ENCODE measurements at places on chromosomes 12 and 14.
A peak's percentile ranks its signal among the peaks of the same experiment; 100 is the strongest.

DNA sequence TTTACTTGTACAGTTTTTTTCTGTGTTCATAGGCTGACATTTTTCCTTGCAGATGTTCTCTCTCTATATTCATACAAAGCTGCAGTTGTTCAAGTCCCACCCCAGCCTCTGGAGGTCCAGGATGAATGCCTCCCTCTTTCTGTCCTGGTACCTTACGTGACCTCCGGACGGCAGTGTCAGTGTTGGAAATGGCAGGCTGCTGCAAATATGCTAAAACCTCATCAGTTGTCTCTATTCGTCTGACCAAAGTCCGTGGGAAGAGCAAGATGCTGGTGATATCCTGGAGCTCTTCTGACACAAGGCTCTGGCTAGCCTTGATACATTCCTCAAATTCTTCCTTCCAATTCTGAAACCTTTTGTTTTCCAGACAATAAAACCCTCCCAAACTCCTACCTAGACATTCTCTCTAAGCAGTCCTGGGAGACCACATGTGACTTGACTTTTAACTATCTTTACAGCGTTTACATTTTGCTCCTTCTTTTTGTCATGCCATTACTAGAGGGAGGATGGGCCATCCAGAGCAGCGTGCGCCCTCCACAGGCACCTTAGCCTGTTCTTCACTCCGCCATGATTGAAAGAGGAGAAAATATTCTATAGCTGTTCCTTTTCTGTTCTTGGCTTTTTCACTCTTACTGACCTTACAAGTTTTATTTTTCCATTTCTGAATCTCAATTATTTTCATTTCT is 143.6 kb downstream of the RGS6 start:
- DNase-seq = no peak

- no peak for DNase-seq
Measured at GRCh38 chr14:89501381-89501780, 84.3 kb upstream of the FOXN3 start.

DNA sequence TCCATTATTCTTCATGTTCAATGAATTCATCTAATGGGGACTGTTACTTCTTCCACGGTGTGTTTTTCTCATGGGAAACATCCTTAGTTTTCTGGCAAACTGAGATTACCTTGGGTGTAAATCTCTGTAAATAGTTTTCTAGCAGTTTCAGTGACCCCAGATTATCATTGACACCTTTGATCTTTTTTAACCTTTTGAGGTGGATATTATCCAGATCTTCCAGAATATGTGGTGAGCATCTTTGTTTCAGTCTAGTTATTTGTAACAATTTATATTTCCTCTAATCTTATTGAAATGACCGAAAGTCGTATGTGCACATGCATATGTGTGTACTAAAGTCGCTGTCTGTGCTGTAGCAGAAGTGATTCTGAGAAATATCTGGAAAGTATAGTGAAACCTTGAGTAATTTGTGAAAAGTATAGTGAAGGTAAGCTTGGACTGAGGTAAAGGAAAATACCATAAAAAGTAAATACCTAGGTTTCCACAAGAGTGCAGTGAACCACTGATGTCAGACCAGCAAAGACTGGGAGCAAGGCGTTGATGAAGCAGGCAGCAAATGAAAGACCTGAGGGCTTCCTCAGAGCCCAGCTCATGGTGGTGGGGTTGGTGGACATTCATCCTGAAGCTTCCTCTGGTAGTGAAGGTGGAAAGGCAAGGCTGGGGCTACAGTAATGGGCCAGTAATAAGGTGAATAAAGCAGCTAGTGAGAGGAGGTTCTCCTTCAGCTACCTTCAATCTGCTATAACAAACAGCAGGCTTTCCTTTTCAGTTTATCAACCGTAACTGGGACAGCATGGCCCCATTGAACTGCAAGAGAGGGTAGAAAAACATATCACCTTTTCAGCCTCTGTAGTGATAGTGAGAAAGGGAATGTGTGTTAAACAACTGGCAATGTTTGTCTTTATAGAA is 480.2 kb upstream of the FBXO33 start:
- no peak for DNase-seq

DNA sequence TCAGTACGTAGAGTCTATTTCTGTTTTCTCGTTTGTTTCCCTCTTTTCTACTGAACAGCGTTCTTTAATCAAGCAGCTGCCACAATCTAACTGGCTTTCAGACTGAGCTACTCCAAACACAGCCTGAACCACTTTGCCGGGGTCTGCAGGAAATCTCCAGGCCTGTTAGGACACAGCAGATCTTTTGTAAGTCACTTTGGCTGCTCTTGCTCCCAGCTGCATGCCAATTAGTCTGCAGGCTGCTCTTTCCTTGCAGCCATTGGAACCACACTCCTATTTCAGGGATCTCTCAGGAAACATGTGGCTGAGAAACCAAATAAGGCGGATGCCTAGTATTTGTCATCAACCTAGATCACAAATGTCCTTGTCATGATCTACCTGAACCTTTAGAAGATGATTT is 73.6 kb downstream of the TMTC1 start:
- DNase-seq = no peak

DNA sequence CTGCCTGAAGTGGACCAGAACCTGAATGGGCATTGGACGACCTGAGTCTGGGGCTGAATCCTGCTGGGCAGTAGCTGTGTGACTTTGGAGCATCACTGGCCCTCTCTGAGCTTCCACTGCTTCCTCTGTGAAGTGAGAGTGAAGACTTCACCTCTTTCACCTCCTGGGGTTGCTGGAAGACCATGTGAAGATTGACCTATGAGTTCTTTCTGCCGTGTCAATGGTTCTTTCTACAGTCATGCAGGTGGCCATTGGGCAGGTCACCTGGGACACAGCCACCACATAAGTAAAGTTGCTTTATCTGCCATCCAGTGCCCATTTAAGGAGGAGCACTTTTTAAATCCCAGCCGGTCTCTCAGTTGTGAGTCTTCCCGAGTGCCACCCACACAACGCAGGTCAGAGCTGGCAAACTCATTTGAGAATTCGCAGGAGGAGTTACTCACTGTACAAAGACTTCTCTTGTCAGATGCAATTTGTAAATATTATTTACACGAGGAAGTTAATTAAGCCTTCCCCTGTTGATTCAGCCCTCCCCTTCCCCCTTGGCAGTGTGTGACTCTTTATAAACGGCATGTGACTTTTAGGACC is 74.8 kb upstream of the TCL1B start:
- no peak for DNase-seq

- no peak for DNase-seq
Measured at GRCh38 chr12:4591180-4591687, 29.2 kb downstream of the DYRK4 start.

DNA sequence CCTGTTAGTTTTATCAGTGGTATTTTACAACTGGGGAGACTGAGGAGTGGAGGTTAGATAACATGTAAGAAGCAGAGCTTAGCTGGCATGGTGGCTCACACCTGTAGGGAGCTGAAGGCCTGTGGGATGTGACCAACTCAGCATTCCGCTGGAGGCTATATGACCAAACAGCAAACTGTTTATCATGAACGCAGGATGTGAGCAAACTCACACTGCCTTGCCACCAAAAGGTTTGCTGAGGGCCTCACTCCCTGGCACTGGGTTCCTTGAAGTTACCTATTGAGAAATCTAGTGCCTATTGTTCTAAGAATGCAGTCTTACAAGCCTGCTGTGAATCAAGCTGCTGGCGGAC is 23.4 kb downstream of the JKAMP start:
- DNase-seq = no peak

DNA sequence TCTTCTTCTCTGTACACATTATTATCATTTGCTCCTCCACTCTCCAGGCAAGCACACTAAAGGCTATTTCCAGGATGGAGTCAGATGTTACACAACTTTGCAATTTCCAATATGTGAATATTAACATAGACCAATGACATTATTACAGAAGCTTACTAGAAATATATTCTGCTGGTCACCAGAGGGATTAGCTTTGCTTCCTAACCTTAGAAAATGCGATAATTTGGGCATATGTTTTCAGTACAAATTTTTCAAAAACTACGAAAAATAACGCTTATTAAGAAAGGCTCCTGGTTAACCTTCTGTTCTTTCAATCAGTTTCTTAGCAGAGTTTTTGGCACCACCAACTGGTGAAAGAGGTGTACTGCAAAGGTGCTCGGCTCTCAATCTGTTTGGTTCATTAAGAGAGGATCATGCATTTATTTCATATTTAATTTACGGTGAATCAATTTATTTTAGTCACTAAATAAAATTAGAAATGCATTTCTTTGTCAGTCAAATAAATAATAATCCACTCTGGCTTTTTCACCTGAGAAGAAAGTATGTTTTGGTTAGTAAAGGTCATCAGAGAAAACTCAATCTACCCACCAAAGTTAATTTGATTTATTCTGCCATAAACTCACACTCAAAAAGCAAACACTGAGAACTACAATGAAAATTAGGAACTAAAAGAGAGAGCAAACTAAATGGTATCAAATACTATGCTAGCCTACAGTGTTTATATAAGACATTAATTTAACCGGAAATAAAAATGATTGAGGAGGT is 39.2 kb downstream of the EFCAB11 start:
- DNase-seq = peak; percentile 42

GRCh38 chr12:754473-754820 is 2.1 kb downstream of the WNK1 start:
- no peak for DNase-seq

DNA sequence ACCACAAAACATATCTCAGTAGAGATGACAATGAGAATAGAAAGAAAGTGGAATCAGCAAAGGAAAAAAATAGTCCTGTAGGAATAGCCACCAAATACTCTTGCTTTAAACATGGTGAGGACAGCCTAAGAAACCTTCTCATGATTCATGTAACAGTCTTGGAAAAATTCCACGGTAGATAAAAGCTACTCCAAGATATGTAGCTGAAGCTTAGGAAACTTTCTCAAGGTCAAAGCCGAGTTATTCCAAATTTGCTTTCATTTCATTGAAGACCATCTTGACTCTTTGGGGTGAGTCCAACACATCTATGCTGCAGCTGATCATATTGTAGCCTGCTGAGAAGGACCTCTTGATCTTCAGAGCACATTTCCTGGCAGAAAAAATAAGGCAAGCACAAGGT is 157.6 kb downstream of the PAH start:
- no peak for DNase-seq

- no peak for DNase-seq
Measured at GRCh38 chr12:10268037-10268436, 39.6 kb upstream of the KLRD1 start.

DNA sequence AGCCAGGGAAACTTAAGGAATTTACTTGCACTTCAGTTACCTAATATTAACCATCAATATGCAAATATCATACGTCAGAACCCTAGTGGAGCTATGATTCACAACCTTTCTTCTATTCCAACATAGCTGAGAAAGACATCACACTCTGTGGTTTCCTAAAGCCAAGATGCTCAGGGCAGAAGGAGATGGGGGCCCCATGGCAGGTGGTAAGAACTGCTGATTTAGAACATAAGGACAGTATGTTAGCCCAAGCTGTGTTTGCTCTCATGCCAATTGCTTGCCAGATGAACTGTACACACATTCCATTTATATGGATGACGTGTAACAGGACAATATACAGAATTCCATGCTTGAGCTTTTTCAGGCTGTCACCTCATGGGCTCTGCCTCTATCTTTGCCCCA is 34.6 kb downstream of the HECTD4 start:
- no peak for DNase-seq

DNA sequence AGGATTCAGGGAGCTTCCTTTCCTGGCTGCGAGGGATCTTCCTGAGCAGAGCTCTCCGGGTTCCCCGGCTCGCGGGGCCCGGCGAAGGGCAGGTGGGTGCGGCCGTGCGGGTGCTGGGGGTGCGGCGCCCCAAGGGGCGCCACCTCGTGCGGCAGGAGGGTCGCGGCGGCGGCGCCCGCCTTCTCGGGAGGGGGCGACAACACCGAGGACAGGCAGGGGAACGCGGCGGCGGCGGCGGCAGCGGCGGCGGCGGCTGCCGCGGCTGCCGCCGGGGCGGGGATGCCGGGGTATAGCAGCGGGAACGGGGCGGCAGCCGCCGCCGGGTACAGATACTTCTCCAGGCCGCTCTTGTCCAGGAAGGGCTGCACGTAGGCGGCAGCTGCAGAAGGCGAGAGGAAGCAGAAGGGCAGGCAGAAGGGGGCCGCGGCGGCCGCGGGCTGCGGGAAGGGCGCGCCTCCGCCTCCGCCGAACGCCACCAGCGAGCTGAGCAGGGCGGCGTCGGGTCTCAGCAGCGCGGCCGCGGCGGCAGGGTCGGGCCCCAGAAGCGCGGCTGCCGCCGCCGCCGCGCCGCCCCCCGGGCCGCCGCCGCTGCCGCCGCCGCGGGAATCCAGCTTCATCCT is 2.7 kb downstream of the BHLHE41 start:
- DNase-seq = peak; percentile 29

GRCh38 chr12:132154941-132155770 is 10.9 kb downstream of the NOC4L start:
- no peak for DNase-seq

- DNase-seq = no peak
Measured at GRCh38 chr12:130832561-130833209, 6.4 kb downstream of the STX2 start.

DNA sequence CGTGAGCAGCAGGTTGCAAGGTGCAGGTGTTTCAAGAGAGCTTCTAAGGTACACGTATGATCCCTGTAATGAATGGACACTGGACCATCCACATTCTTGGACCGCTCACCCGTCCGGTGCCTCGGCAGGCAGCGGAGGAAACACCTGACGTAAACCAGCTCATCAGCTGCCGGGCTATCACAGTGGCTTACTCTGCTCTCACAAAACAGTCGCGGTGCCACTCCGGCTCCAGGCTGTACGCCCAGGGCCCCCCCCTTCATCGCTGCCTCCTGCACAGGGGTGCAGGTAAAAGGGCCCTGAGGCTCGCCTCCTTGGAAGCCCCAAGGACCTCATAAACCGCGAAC is 436 bp downstream of the VPS33A start:
- DNase-seq = no peak

Measured in stimulated activated CD4-positive, alpha-beta T cell treated with anti-CD3 and anti-CD28 coated beads, Interleukin-4, amount 100 ng/mL, for 4 hours (primary cell).